ENCODE measurements at places on chromosomes 12 and 14. TPM values are rescaled to one million over a fixed set of nuclear protein-coding genes. Genes with fewer than 3 reads are reported as not detected.
A peak's percentile ranks its signal among the peaks of the same experiment; 100 is the strongest.

GRCh38 chr14:76125511-76125910 is 26.2 kb upstream of the GPATCH2L start:
- H3K27me3 ChIP-seq = peaks cover 13% of the 10 kb centered on the region
- H3K4me3 ChIP-seq = no peak overlapping the region
- no peak for DNase-seq
- no peaks in the 10 kb centered on the region for H3K36me3 ChIP-seq
- H3K27ac ChIP-seq = no peak overlapping the region

GRCh38 chr12:26345471-26346003 is 150.2 kb downstream of the SSPN start:
- H3K4me1 ChIP-seq = peaks cover 17% of the 10 kb centered on the region
- peak; percentile 60 for DNase-seq
- H3K4me3 ChIP-seq = no peak overlapping the region
- peaks cover 1% of the 10 kb centered on the region for H3K36me3 ChIP-seq
- H3K27me3 ChIP-seq = no peaks in the 10 kb centered on the region
- no peak overlapping the region for H3K27ac ChIP-seq

Gene TAS2R9
- not detected for total RNA-seq

DNA sequence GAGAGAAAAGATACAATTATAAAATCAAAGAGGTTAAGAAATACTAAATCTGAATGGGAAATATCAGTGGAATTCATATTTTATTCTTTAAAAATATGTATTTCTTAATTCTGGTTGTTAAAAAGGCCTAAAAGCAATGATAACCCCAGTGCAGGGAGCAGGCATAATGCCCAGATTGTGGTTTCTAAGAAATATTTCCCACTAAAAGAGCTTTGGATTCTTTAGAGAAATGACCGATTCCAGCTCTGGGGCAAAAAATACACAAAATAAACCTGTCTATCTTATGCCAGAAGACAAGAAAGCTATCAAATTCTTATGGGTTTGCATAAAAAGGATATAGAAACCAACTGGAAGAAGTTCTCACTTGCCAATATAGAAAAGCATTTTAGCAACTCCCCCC is 71.6 kb downstream of the PDE6H start:
- no peak overlapping the region for H3K4me3 ChIP-seq
- H3K4me1 ChIP-seq = no peaks in the 10 kb centered on the region
- no peak overlapping the region for H3K27ac ChIP-seq
- H3K27me3 ChIP-seq = peaks cover 10% of the 10 kb centered on the region
- no peaks in the 10 kb centered on the region for H3K36me3 ChIP-seq

Gene GPR84
- 1.5 TPM for total RNA-seq

DNA sequence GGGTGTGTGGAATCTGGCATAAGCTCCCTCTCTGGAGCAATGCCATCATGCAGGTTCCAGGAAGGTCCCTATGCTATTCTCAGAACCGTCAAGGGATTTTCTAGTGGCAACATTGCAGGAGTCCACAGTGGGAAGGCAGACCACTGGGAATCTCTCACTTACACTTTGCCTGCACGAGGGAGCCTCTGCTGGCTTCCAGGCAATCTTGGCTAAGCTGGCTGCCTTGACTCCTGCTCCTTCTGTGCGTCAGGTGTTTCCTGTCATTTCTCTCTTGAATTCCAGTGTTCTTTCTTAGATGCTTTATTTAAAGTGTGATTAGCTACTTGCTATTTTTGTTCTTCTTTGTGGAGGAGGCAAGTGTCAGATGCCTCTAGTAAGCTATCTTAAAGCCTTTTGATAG is 414.0 kb upstream of the ATP2B1 start:
- no peak overlapping the region for H3K27ac ChIP-seq
- H3K4me1 ChIP-seq = no peaks in the 10 kb centered on the region
- no peak overlapping the region for H3K4me3 ChIP-seq
- DNase-seq = no peak

Gene KLRD1
- 1.2 TPM for total RNA-seq

Gene IGFBP6
- total RNA-seq = not detected

DNA sequence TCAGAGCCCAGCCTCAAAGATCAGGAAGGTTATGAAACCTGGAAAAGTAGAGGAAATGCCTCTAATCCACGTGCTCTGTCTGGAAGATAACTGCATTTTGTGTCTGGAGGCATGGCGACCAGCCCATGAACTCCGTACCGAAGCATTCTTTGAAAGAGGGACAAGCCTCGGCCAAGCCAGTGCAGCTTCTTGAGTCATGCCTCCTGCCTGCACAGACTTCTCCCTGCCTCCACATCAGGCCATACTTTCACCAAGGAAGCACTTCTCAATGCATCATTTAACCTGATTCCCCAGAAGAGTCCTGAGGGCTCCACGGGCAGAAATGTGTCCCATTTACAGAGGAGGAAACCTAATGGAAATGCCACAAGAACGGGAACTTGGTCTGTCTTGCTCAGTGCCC is 3.4 kb downstream of the ACTN1 start:
- peaks cover 38% of the 10 kb centered on the region for H3K4me1 ChIP-seq
- H3K27me3 ChIP-seq = peaks cover 9% of the 10 kb centered on the region
- DNase-seq = no peak
- H3K4me3 ChIP-seq = no peak overlapping the region
- H3K36me3 ChIP-seq = peaks cover 40% of the 10 kb centered on the region

GRCh38 chr12:104928036-104928745 is 29.9 kb downstream of the SLC41A2 start:
- H3K4me1 ChIP-seq = peaks cover 31% of the 10 kb centered on the region
- peaks cover 5% of the 10 kb centered on the region for H3K36me3 ChIP-seq
- H3K4me3 ChIP-seq = no peak overlapping the region
- peaks cover 2% of the 10 kb centered on the region for H3K27me3 ChIP-seq
- DNase-seq = no peak

DNA sequence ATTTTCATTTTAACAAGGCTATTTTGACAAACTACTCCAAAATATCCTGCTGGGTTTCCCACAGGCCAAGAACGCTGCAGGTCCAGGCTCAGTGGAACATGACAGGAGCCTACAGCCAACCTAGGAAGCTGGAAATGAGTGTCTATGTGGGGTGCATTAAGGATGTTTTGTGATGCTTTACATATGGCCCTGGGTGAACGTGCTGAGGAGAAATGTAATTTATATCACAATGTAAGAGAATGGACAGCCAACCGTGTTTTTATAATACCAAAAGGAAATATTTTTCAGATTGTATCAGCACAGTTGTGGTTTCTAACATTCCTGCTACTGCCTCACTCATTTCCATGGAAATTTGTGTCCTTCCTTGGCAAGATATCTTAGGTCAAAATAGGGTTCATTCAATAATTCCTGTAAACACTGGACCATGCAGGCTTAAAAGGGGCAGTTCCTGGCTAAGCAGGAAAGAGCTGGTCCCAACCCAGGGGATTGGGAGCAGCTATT is 51.5 kb downstream of the ST8SIA1 start:
- peaks cover 6% of the 10 kb centered on the region for H3K4me1 ChIP-seq
- H3K27ac ChIP-seq = no peak overlapping the region
- H3K27me3 ChIP-seq = peaks cover 4% of the 10 kb centered on the region
- H3K36me3 ChIP-seq = no peaks in the 10 kb centered on the region

DNA sequence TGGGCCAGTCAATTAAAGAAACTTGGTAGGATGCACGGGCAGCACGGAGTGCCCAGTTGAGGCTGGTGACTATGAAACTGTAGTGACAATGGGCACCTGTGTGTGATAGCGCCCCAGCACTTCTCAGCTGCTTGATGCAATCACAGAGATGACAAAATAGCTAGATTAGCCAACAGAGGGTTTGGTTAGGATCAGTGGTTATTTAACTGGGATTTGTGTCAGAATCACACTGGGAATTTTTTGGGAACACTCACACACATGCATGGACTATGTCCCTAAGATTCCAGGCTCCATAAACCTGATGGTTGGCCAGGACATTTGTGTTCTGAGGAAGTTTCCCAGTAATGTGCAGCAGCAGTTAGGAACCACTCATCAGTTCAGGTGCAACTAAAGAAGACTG is 51.2 kb upstream of the DAAM1 start:
- no peak overlapping the region for H3K27ac ChIP-seq
- DNase-seq = no peak
- H3K4me1 ChIP-seq = no peaks in the 10 kb centered on the region
- no peaks in the 10 kb centered on the region for H3K36me3 ChIP-seq
- H3K4me3 ChIP-seq = no peak overlapping the region
- H3K27me3 ChIP-seq = peaks cover 13% of the 10 kb centered on the region

Gene HEATR5A
- total RNA-seq = 23.6 TPM

Gene NKX2-8
- not detected for total RNA-seq

- no peak for DNase-seq
- no peak overlapping the region for H3K4me3 ChIP-seq
- H3K36me3 ChIP-seq = no peaks in the 10 kb centered on the region
- H3K27ac ChIP-seq = no peak overlapping the region
- peaks cover 13% of the 10 kb centered on the region for H3K4me1 ChIP-seq
Observed at GRCh38 chr14:63764103-63764502, 36.2 kb upstream of the SGPP1 start.

DNA sequence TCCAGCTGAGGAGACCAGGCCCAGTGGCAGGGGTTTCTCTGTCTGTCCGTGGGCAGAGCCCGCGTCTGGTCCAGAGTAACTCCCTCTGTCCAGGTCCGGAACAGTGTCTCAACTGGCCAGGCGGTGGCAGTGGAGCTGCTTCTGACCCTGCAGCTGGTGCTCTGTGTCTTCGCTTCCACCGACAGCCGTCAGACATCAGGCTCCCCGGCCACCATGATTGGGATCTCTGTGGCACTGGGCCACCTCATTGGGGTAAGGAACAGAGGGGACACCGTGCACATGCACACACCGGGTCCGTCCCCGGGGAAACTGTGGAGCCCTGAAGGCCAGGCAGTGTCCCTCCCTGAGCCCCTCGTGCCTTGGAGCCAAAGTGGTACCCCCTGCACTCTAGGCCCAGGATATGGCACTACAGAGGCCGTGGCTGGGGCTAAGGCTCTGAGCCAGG is 1.5 kb downstream of the AQP6 start:
- H3K4me1 ChIP-seq = no peaks in the 10 kb centered on the region
- no peaks in the 10 kb centered on the region for H3K36me3 ChIP-seq
- H3K4me3 ChIP-seq = no peak overlapping the region

Gene KIF5A
- total RNA-seq = 2.4 TPM

Data from activated CD4-positive, alpha-beta T cell treated with anti-CD3 and anti-CD28 coated beads, Interleukin-2, amount 10 ng/mL, durations not matched to agents 24 days and 14 days (primary cell).